Foreskin keratinocyte (primary cell): ENCODE measurements at places on chromosomes 7 and 10.

DNA sequence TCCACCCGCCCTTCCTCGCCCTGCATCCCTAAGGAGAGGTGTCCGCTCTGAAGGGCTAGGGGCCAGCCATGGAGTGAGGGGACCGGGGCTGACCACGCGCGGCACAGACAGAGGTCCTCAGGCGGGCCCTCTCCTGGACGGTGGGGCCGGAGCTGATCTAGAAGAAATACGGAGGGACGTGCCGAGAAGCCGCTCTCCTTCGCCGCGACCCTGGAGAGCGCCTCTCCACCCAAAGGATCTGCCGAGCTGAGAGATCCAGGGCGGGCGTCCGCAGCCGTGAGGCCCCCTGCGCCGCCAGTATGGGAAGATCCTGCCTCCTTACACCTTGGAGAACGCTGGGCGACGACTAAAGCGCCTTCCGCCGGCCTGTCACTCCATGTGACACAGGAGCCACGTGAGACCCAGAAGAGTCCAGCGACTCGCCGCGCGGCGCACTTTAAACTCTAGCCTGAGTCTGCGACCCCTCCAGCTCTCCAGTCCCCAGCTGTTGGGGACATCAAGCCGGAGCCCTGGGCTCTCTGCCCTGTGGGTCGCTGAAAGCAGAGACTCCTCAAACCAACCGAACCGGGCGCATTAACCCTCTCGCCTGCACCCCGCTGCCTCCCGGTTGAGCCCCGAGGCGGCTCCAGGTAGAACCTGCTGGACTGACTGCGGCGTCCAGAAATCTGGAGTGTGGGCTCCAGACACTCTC lies 1.5 kb upstream of the SFMBT2 start:
- no peak for DNase-seq

- DNase-seq, result no peak
These were observed 179.3 kb downstream of the ARHGAP12 start for GRCh38 chr10:31749301-31749700.

DNA sequence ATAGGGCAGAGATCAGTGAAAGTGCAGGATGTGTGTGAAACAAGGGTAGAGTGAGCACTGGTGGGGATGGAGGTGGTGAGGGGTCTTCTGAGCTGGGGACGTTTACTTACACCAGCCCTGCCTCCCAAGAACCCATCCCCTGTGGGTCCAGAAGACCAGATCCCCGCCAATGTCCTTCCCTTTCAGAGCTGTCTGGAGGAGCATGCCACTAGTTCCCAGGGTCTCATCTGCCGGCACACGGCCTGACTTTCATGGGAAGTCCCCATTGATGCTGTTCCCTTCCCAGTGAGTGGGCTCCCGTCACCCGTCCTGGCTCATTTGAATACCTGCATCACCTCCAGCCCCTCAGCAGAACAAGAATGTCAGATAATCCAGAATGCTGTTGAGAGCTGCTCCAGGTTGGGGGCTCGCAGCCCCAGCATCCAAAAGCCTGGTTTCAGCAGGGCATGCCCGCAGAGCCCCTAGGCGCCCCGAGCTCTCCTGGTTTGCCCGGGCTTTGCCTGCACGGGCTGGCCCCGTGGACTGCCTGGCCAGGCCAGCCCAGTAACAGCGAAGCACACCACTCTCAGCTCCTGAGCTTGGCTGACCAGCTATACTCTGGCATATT lies 246.7 kb downstream of the MGMT start:
- no peak for DNase-seq

GRCh38 chr10:89327803-89328441 lies at the start of gene IFIT3:
IFIT3 (plus strand) TSS chr10:89327997; CDS start chr10:89328074, 77 bp downstream.
- DNase-seq, result peak; percentile 57

GRCh38 chr10:71968553-71969474 lies 4.6 kb downstream of the CHST3 start:
- no peak for DNase-seq
